ENCODE measurements at places on chromosomes 5 and 9.
A peak's percentile ranks its signal among the peaks of the same experiment; 100 is the strongest.

DNA sequence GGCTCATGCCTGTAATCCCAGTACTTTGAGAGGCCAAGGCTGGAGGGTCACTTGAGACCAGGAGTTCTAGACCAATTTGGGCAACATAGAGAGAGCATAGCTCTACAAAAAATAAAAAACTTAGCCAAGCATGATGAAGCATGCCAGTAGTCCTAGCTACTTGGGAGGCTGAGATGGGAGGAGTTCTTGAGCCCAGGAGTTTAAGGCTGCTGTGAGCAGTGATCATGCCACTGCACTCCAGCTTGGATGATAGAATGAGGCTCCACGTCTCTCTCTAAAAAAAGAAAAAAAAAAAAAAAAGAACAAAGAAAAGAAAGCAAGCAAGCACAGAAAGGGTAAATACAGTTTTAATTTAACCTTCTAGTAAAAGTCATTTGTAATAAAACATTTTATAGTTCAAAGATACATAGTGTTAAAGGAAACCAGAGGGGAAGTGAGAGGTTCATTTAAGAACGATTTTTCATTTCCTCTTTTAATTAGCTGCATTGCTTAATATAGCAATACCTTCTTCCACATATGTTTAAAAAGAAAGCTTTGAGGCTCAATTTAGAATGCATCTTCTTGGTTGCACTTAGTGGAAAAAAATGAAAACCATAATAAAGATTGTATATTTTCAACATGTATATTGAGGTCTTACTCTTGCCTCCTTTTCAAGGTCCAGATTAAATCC lies 14.9 kb downstream of the GAPT start:
- DNase-seq: no peak

GRCh38 chr9:1100945-1101344 lies 50.8 kb downstream of the DMRT2 start:
- DNase-seq: no peak

DNA sequence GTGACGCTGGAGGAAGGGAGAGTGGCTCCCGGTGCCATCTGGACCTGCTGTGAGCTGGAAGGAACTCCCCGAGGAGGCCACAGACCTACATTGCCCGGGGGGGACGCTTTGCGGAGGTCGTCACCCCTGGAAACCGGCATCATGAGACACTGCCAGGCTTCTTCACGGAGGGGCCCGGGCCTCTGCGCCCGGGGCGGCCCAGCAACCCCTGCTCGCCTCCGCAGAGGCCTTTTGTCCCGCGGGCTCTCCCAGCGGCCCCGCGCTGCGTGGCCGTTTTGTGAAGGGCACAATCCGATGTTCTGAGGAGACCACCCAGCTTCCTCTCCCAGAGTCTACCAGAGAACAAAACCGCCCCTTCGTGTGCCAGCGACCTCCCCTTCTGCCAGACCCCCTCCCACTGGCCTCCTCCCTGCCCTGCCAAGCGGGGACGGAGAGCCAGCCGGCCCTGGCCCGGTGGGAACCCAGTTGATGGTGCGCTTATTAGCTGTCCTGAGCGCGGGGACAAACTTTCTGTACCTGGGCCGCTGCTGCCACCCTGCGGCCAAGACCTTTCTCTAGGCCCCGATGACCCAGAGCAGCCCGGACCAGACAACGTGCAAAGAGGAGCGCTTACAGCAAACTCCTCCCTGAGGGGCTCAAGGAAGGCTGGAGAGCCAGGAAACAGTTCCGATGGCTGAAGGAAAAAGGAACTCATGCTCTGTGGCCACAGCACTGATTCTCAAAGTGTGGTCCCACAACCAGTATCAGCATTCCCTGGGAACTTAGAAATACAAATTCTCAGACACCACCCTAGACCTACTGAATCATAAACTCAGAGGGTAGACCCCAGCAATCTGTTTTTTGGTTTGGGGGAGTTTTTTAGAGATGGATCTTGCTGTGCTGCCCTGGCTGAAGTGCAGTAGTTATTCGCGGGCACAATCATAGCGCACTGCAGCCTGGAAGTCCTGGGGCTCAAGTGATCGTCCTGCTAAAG lies 86.7 kb downstream of the SLC1A3 start:
- DNase-seq: no peak

DNA sequence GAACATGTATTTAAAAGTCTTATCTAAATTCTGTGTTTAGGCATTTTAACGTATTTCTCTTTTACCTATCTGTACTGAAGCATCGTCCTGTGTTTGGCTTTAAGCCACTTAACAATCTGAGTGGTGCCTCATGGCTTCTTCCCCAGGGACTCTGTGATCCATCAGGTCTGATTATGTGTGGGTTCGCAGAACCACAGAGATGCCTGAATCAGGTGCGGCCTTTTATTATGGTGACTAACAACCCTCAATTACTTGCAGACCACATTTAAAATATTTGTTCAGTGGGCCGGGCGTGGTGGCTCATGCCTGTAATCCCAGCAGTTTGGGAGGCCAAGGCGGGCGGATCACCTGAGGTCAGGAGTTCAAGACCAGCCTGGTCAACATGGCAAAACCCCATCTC lies 39.6 kb upstream of the SAP30L start:
- no peak for DNase-seq

DNA sequence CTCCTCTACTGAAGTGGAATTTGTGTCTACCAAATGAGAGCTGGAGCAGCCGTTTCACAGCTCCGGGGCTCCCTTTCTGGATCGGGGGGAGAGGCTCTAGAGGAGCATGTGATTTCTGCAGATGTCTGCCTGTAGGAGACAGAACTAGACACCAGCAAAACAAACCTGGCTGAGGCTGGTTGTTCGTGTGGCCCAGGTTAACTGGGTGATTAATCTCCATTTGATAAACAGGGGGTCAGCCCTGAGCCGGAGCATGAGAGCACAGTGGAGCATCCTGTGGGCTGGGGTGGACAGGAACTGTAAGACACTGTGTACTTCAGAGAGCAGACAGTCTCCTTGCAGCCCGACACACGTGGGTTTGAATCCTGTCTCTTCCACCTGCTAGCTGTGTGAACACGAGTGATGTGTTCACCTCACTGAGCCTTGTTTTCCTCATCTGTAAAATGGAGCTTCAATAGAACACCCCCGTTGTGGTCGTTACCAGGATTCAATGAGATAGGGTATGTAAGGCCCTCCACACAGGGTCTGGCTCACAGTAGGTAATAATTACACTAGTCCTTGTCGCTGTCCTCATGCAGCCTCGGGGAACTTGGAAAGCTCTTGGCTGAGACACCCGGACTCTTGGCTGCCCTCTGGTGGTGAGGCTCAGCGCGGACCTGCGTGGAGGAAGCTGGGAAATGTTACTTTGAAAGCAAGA lies 12.9 kb downstream of the CXCL14 start:
- DNase-seq: peak; percentile 32

- DNase-seq: no peak
These were observed 155.5 kb upstream of the EPB41L4A start for GRCh38 chr5:112574536-112574935.

DNA sequence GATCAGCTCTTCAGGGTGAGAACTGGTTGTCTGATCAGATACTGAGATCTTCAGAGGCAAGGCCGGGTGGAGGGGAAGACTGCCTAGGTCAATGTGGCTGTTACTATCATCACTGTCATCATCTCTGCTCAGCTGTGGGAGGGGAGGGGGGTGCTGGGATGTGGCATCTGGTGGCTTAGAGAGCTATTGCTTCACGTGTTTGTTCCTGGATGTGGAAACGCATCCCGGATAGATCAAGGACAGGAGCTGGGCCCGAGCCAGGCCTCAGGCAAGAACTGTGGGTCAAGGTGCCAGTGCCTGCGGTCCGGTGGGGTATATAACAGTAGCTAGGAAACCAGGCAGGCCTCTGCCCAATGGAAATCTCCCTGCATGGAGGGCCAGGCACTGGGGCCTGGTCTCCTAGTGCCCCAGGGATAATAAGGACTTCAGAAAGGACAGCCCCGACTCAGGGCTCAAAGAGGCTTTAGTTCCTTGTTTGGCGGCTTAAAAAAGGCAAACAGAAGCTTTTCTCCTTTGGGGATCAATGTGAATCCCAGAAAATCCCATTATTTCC lies 30.3 kb upstream of the TIFAB start:
- no peak for DNase-seq

DNA sequence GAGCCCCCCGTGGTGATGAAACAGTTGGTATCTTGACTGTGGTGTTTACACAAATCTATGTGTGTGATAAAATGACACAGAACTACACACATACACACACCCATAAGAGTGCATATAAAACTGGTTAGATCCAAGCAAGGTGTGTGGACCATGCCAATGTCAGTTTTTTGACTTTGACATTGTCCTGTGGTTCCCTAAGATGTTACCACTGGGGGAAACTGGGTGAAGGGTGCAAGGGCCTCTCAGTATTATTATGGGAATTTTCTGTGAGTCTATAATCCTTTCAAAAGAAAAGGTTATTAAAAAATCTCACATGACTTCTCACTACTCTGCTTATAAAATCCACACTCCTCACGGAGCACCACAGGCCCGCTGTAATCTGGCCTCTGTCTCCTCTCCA lies 13.4 kb upstream of the KCNIP1 start:
- DNase-seq: no peak

DNA sequence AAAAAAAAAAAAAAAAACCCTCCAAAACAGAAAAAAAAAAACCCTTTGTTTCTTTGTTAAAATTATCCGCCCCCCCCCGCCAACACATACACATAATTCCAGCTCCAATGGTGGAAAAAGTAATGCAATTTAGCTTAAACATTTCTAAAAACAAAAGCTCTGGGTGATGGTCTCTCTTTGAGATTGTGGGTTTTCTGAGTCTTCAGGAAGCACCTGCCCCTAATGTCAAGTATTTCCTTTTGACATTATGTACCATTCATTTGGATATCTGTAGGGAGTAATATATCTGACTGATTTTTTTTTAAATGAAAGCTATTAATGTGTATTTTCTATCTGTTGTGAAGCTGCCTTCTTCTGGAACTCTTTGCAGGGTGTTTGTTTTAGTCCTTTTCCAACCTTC lies 389.7 kb downstream of the TAF11L14 start:
- no peak for DNase-seq

GRCh38 chr5:79474367-79475151 lies 39.4 kb downstream of the HOMER1 start:
- no peak for DNase-seq

DNA sequence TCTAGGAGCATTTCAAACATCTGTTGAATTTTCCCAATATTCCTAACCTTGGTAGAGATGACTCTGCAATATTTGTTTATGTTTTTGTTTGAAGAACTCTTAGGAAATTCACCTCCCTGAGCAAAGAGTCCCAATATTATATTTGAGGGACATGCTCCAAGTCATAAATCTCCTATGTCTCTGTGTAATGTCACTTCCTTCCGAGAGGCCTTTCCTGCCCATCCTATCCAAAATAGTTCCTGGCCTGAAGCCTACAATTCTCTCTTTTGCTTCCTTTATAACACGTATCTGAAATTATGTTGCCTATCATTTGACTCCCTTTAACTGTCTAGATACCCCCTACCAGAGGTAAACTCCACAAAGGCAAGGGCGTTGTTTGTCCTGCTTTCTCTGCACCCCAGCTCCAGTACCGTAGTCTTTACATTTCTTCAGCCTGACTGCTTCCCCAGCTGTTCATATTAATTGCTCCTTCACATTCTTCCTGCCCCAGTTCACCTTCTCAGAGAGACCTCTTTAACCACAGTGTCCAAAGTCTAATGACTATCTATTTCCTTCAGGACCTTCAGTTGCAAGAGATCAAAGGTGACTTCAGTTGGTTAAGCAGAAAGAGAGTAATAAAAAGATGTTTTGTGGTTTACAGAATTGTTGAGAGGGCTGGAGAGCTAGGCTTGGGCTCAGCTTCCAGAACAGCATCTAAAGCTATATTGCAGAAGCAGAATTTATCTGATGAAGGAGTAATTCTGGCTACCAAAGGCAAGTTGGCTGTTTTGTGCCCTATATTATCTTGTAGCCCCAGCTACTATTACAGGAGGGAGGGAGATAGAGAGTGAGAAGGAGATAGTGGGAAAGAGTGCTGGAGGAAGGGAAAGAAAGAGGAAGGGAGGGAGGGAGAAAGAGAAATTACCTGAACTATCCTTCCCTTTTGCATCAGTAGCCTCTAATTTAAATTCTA lies 109.3 kb upstream of the TMEM161B start:
- no peak for DNase-seq

GRCh38 chr9:131720330-131720729 lies 19.5 kb downstream of the RAPGEF1 start:
- DNase-seq: no peak

GRCh38 chr5:138470322-138471051 lies 5.2 kb downstream of the EGR1 start:
- DNase-seq: peak; percentile 35

DNA sequence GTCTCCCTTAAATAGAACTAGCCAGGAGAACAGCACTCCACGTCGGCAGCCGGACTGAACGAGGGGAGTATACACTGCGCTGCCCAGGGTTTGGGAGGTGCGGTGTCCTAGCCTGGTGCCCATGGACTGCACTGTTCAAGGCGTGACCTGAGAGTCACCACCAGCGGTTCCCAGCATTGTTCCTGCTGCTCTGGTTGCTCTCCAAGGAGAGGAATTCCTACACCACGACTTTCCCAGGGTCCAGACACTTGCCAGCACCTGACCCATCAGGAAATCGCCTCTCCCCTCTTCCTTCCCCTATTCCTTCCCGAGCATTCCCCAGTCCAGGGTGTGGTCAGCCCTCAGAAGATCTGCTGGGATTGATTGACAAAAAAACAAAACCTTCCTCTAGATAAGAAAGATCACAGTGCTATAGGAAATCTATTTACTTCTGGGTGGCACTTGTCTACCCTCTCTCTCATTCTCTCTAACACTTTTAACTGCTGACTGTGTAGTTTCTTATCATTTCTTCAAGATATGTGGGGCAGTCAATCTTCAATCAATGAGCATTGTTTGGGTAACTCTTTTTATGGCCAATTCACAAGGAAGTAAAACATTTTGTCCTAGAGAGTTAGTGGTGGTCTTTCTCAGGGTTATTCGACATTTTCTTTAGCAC lies 297.8 kb upstream of the ACTBL2 start:
- DNase-seq: no peak

DNA sequence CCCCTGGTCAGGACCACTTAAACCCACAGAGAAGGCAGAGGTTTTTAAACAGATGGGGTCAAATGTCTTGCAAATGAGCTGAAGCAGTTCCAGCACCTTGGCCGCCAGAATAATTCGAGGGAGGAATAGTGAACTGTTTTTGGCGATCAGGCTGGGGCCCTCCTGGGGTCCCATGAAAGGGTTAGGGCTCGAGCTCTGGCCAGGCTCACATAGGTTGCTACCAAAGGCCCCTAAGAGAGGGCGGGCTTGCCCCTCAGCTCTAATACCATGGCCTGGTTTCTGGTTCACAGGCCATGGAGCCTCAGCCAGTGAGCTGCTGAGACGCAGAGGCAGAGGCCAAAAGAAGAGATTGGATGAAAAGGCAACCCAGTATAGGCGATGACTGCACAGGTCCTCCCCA lies 74.8 kb upstream of the UBTD2 start:
- no peak for DNase-seq

DNA sequence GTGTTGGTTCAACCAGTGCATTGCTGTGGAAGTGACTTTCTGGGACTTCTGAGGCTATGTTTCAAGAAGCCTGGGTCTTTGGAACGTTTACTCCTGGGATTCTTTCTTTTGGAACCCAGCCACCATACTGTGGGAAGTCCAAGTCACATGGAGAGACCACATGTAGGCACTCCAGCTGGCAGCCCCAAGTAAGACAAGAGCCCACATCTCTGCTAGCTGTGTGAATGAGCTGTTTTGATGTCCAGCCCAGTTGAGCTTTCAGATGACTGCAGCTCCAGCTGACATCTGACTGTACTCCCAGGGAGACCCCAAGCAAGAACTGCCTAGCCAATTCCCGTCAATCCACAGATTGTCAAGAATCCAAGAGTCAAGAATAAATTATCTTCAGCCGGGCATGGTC lies 60.1 kb upstream of the SPATA31D4 start:
- no peak for DNase-seq

- DNase-seq: no peak
These were observed 67.5 kb upstream of the PIK3R1 start for GRCh38 chr5:68148096-68148495.

GRCh38 chr5:180960209-180960608 lies 28.4 kb upstream of the BTNL3 start:
- no peak for DNase-seq
